ENCODE measurements at places on chromosomes 12 and 14.
A peak's percentile ranks its signal among the peaks of the same experiment; 100 is the strongest.

GRCh38 chr14:90281261-90281660 is 24.9 kb downstream of the PSMC1 start:
- no peak for DNase-seq

DNA sequence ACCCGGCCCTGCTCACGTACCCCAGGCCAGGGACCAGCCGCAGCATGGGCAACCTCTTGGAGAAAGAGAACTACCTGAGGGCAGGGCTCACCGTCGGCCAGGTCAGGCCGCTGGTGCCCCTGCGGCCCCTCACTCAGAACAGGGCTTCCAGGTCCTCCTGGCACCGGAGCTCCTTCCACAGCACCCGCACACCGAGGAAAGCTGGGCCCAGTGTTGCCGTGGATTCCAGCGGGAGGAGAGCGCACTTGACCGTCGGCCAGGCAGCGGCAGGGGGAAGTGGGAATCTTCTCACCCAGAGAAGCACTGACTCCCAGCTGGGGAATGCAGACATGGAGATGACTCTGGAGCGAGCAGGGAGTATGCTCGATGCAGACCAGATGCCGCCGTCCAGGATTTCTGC is 7.9 kb upstream of the VAMP1 start:
- no peak for DNase-seq

DNA sequence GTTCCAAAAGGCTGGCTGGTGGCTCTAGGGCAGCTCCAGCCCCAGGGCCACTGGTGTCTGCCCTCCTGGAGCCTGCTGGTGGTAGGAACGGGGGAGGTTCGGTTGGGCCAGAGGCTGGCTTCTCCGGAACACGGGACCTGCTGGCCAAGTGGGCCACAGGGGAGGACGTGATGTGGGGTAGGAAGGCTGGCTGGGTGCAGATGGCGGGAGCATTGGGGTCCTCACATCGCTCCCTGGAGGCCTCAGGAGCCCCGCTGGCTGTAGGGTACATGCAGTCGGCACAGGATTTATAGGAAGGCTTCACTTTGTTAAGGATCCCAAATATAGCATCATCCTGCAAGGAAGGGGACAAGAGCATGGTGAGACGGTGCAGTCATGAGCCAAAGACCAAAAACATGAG is 57.6 kb upstream of the CORO1C start:
- DNase-seq, result no peak

GRCh38 chr14:91095178-91095577 is 18.7 kb upstream of the DGLUCY start:
- DNase-seq, result no peak

GRCh38 chr14:64700894-64701293 is 3.3 kb upstream of the PLEKHG3 start:
- DNase-seq, result no peak

- peak; percentile 78 for DNase-seq
These were observed 49.9 kb downstream of the LRRC74A start for GRCh38 chr14:76876076-76876475.

DNA sequence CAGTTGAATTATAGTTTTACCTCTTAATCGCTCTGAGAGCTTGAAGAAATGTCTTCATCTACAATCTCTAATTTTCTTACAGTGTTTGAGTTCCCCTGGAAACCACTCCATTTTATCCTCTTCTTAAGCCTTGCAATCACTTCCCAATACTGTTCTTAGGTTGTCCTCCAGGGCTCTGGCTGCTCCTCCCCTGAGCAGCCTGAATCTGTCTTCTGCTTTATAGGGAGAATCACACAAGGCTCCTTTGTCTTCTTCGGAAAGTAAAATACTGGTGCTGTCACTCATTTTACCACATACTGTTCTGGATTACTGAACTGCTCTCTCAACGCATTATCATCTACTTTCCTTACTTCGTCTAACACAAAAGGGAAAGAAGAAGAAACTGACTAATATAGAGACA is 133.7 kb downstream of the MDGA2 start:
- DNase-seq, result no peak

DNA sequence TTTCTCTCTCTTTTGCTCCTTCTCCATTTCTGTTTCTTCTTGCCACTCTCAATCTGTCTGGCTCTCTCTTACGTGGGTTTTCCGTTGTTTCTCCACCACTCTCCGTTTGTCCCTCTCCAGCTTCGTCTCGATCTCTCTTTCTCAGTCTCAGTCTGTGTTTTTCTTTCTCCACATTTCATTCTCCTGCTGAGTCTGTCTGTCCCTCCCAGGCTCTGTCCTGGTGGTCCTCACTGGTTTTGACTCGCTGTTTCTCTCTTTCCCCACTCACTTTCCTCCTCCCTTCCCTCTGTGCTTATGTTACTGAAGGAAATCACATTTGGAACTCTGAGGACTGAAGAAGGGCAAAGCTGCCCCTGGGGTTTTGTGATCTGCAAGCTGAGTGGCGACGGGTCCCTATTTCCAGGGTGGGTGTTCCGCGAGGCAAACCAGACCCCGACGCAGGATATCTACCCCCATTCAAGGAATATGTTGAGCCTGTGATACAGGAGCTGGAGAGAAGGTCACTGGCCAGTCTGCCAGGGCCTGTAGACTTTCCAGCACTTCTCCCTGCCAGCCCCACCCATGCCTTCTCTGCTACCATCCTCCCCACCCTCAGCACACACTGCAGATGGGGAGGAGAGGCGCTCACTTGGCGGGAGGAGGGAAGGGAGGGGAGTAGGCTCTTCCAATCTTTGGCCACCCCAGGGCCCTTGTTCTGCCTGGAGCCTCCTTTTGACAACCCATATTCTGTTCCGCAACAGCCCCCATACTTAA is 102.7 kb upstream of the MAP1LC3B2 start:
- DNase-seq, result no peak

GRCh38 chr12:91937009-91937408 is 208.6 kb downstream of the BTG1 start:
- no peak for DNase-seq

GRCh38 chr12:125386652-125387051 is 321.4 kb downstream of the AACS start:
- DNase-seq, result no peak

DNA sequence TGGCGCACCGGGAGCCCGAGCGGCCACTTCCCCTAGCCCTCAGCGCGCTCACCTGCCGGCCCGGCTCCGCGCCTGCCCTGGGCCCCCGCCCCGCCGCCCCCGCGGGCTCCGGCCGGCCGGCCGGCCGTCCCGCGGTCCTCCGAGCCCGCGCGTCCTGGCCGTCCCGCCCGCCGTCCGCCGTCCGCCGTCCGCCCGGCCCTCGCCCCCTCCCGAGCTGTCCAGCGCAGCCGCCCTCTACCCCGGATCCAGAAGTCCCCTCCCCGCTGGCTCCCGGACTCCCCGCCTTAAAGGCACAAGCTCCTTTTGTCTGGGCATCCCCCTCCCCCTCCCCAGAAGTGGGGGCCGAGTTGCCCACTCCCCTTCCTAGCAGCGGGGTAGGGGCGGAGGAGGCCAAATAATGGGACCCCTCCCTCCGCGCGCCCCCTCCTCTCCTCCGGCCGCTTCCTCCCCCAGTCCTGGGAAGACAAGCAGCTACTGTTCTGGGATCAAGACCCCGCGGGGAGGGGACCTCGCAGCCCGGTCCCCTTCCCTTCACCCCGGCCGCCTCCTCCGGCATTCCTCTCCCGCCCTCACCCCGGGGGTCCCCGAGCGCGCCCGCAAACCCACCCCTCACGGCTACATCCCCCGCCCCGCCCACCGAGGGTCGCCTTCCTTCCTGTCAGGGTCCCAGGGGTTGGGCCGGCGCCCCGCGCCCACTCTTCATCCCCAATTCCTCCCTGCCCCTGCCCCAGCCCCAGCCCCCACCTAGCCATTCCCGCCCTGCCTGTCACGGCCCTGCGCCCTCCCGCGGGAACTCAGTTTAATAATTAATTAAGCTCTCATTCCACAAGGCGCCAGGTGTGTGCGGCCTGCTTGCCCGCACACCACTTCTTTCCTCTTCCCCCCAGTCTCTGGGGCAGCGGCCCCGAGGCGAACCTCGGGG is at the start of gene ADCY6:
TSS of gene ADCY6 (minus strand) at position 236 of the 922 bp plus-strand sequence. CDS start 5,655 bp downstream, outside the sequence.
- peak; percentile 68 for DNase-seq

DNA sequence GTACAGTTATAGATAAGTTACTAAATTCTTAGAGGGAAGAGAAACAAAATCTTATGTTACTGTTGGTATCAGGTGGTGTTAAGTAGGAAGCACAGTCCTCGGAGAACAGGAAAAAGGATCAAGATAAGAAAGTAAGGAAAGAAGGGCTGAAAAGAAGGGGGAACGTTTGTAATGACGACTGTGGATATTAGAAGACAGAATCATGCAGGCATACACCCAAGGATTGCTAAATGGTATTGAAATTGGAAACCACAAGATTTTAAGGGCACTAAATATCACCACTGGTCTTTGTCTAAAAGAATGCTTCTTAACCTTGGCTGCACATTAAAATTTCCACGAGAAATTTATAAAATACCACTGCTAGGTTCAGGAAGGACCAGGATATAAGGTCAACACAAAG is 34.1 kb upstream of the ERGIC2 start:
- DNase-seq, result no peak

GRCh38 chr12:56591126-56591525 is 39.0 kb downstream of the BAZ2A start:
- DNase-seq, result no peak

GRCh38 chr12:98178126-98178525 is 337.3 kb upstream of the TMPO start:
- no peak for DNase-seq

DNA sequence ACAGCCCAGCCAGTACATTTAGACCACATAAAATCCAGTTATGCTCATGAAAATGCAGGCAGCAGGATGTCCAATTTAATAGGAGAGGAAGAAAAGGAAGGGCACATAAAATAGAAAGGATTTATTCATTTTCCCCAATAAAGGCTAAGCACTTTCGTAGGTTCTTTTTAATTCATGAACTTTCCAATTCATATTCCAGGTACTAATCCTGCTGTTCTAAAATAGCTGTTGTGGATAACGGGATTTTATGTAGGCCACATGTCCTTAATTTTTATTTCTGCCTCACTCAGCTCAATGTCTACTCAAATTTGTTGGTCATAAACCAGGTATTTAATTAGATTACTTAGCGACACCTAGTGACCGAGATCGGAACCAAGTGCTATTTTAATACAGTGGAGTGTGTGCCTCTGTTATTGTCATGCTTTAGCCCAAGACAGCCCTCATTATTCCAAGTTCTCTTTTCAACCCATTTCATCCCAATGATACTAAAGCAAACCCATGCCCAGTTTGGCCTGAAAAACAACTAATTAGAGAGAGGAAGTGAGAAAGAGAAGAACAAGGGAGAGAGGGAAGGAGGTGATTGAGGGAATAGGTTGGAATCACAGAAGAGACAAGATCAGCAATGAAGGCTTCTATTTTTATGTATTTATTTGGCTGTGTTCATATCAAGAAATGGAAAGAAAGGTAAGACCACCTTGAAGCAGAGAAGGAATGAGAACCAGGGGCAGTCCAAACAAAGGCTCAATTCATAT is 45.9 kb upstream of the IFNG-AS1 start:
- DNase-seq, result peak; percentile 41

DNA sequence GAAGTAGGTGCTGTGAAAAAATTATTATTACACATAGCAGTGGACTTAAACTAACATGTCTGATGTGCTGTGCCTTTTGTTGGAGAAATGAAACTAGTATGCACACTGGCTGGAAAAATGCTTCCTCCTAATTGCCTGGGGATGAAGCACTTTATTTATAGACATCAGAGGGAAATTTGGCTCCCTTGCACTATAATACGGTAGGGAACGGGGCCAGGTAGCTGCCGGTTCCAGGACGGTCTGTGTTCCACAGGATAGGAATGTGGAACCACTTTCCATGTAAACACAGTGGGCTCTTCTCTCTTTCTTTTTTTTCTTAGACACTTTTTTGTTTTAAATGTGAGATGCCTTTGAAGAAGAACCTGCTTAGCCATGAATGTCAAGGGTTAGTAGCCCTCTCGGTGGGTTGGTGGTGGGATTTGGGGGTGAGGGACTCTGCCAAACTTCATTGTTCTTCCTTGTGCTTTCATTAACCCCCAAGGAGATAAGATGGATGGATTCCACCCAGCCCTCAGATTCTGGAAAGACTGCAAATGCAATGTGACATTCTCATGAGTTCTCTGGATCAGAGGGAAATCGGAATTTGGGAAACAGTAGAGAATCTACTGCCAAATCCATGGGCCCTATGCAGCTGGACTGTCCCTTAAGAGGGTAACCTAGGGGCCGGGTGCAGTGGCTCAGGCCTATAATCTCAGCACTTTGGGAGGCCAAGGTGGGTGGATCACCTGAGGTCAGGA is 58.0 kb upstream of the GSC start:
- no peak for DNase-seq

GRCh38 chr12:87513536-87514280 is 515.5 kb downstream of the C12orf50 start:
- DNase-seq, result no peak

DNA sequence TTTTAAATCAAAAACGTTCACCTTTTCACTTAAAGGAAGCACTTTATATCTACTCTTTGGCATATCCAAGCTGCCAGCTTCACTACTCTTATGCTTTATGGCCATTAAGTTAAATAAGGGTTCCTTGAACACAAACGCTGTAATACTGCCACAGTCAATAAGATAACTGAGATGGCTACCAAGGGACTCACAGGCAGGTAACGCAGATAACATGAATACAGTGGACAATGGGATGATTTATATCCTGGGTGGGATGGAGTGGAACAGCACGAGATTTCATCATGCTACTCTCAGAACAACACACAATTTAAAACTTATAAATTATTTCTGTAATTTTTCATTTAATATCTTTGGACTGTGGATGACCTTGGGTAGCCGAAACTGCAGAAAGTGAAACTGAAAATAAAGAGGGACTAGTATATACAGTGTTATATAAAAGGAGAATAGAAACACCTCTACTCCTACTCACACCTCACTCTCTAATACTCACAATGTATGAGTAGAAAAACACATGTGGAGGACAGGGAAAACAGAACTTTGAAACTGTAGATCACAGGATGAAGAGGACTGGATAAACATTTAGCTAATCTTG is 367.3 kb downstream of the C12orf50 start:
- DNase-seq, result no peak

- DNase-seq, result peak; percentile 43
These were observed 70.0 kb upstream of the VPS33A start for GRCh38 chr12:122336015-122336946.

- no peak for DNase-seq
These were observed 15.6 kb downstream of the ZBTB42 start for GRCh38 chr14:104816616-104816884.

- DNase-seq, result no peak
These were observed 305.6 kb downstream of the RAD51B start for GRCh38 chr14:68124979-68125731.
